ENCODE measurements at places on chromosomes 5 and 9.

- DNase-seq: no peak
Observed at GRCh38 chr9:116958881-116959280, 271.8 kb downstream of the TRIM32 start.

GRCh38 chr5:68818057-68818695 lies 275.6 kb upstream of the SLC30A5 start:
- DNase-seq: no peak

- DNase-seq: no peak
Observed at GRCh38 chr5:88838500-88838899, 44.5 kb downstream of the MEF2C start.

DNA sequence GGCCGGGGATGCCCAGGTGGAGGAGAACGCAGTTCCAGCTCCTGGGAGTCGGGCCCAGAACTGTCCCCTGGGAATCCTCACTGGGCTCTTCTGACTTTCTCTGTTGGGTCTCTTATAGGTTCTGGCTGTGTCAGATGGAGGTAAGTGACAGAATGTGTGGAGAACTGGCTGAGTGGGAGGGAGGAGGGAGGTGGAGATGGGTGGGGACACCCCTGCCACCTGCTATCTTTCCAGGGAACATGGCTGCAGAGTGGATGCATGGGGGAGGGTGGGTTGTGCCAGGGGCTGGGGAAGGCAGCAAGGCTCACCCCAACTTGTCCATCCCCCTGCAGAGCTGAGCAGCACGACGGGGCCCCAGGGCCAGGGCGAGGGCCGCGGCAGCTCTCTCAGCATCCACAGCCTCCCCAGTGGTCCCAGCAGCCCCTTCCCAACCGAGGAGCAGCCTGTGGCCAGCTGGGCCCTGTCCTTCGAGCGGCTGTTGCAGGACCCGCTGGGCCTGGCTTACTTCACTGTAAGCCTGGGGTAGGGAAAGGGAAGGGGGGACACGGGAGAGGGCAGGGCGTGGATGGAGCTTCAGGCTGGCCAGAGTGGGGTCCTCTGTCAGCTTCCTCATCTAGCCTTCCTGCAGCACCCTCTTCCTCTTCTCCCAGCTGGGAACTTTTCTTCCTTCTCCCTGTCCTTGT lies 8.3 kb downstream of the RGS14 start:
- no peak for DNase-seq

Data from NCI-H2107 (cell line).